ENCODE measurements at places on chromosomes 1 and 21. TPM values are rescaled to one million over a fixed set of nuclear protein-coding genes. Genes with fewer than 3 reads are reported as not detected.

DNA sequence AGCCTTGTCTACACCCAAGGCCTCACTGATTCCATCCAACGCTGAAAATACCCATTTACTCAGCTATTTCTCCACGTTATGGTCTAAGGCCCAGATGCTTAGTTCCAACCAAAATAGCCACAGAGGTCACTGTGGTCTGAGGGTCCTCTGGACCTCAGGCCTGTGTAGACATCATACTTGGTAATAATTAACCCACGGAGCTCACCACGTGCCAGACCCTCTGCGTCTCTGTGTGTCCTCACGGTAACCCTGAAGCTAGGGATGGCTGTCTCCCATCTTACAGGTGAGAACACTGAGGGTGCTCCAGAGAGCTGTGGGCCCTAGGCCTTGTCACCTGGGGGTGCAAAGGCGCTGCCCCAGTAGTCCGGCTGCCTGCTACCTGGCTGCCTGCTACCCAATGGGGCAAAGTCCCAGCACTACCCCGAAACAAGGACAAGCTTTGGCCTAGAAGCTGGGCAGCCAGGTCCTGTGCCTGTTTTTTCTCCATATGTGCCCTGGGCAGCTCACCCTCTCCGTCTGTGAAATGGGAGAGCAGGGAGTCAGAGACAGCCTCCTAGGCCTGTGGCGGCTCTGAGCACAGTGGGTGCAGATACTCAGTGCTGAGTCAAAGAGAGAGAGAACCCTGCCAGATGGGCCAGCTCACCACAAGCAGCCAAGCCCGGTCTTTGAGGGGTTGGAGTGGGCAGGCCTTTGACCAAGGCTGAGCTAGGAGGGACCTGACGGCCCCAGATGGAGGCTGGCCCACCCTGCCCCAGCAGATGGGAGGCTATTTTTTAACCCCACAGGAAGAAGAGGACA lies 17.0 kb upstream of the RUNX3 start:
- DNase-seq, result no peak

- DNase-seq, result no peak
Measured at GRCh38 chr1:244897476-244898254, 33.3 kb upstream of the HNRNPU start.

GRCh38 chr1:233597489-233597901 lies 16.4 kb upstream of the KCNK1 start:
- no peak for DNase-seq

DNA sequence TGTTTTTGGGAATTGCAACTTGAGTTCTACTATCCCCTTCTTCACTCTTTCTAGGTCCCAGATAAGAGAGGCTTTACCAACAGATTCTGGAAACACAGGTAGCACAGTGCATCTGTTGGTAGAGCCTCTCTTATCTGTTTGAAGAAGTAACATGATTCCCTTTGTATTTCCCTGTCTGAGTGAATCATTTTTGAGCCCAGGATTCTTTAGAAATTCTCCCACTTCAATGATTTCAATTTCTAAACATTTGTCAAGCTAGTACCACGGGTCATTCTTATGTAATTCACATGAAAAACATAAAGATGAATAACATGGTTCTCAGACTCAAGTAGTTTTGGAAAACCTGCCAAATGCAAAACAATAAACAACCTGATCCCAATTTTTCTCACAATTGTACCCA lies 72.0 kb upstream of the DUSP10 start:
- DNase-seq, result no peak

Gene KRTAP13-3
- not detected for total RNA-seq
